ENCODE measurements at places on chromosomes 6 and 20.

GRCh38 chr20:58440021-58440767 is 51.2 kb downstream of the VAPB start:
- no peak for DNase-seq

- no peak for DNase-seq
Observed at GRCh38 chr20:47720636-47721427, 64.4 kb downstream of the SULF2 start.

DNA sequence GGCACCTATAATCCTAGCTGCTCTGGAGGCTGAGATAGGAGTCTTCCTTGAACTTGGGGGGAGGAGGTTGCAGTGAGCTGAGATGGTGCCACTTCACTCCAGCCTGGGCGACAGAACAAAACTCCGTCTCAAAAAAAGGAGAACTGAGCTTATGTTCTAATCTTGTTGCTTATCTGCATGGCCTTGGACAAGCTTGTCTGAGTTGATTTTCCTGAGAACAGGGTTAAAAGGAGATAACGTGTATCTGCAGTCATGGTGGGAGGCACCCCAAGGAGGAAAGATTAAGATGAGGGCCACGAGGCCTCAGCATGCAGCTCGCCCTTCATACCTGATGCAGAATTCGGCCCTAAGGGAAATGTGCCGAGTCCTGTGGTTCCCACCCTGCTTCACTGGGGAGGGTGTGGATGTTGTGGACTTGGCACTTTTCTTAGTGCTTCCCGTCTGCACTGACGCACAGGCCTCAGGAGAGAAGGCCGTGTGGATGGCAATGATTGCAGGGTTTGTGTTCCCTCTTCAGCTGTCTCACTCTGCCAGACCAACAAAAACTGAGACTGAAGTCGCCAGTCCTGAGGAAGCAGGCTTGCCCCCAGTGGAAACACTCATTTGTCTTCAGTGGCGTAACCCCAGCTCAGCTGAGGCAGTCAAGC is 56.3 kb downstream of the EZR start:
- no peak for DNase-seq

DNA sequence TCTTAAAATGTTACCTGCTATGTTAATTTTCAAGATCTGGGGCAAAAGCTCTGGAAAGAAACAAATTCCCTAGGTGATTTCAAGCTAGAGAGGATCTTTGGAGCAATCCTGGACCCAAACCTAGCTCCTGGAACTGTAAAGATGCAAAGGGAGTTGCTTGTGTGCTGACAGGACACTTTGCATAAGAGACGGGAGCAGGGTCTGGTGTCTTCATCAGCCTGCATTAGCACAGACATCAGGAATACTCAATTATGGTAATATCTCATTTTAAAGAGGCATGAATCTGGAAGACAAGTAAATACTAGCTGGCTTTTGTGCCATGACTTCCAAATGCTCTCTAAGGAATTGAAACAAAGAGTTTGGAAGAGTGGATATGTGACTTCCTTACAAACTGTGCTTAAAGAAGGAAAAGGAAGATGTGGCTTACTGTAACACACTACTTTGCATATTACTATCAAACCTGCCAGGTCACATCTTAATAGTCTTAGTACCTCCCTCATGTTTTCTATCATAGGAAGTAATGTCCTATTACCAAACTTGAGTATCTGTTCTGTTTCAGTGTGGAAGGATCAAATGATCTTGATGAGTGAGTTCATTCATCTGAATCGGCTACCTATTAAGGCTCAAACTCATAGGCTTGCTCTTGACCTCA is 193.4 kb downstream of the ALDH8A1 start:
- no peak for DNase-seq

- no peak for DNase-seq
Observed at GRCh38 chr6:151493161-151493803, 535 bp upstream of the CCDC170 start.

DNA sequence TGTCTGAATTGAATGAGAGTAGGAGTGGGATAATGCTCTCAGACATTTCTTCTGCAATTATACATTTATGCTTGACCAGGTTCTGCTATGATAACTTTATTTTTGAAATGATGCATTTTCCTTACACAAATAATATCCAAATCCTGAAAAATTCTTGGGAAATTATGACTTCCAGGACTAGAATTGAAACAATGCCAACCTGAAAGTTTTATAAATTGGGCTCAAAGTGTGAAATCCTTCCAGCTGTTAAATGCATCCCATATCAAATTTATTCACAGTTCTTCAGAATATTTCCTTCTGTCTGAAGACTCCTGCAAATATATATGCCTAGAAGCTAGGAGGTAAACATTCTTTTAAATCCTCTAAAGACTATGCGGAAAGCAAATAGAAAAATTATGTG is 155.7 kb upstream of the EYA4 start:
- DNase-seq: no peak

DNA sequence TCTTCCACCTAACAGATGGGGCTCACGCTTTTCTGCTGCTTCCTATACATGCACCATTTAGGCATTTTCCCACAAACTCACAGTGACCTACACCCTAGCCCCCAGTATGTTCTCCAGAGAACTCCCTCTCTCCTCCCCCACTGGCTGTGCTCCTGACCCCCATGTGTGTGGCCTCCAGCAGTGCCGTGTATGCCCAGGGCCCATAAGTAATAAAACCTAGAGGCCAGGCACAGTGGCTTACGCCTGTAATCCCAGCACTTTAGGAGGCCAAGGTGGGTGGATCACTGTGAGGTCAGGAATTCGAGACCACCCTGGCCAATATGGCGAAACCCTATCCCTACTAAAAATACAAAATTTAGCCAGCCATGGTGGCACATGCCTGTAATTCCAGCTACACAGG is 54.7 kb upstream of the NXT1 start:
- no peak for DNase-seq

GRCh38 chr6:138844192-138844591 is 48.3 kb downstream of the ECT2L start:
- no peak for DNase-seq

DNA sequence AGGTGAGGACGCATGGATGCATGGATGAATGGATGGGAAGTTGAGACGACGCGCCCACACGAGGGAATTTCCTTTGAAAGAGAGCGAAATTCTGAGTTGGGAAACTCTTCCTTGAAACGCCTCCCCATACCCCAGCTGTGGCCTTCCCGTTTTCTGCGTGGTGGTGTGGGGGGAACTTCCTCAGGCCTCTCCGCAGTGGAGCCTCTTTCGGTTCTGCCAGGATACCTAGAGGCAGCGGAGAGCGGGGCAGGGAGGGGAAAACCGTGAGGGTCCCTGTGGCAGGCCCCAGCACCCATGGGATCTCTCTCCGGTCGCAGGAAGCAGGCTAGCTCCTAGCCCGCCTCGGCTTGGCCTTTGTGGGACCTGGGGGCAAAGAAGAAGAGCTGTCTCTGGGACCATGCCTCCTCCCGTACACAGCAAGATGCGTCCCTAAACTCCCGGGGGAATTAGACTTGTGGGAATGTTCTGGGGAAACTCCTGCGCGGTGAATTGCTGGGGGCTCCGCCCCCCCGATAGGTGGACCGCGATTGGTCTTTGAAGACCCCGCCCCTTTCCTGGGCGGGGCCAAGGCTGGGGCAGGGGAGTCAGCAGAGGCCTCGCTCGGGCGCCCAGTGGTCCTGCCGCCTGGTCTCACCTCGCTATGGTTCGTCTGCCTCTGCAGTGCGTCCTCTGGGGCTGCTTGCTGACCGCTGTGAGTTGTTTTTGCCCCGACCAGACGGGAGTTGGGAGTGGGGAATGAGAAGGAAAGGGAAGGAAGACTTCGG is at the start of gene CD40:
TSS of gene CD40 (plus strand) at position 611 of the 764 bp plus-strand sequence. CDS start at position 641, 30 bp downstream.
- peak; percentile 92 for DNase-seq
